Suprapubic skin (tissue), 4 donors: ENCODE measurements at places on chromosomes 6 and 20. TPM values are rescaled to one million over a fixed set of nuclear protein-coding genes. Genes with fewer than 3 reads are reported as not detected.

Gene VEGFA
- 147 TPM for total RNA-seq

Gene DIDO1
- 143 TPM for total RNA-seq

DNA sequence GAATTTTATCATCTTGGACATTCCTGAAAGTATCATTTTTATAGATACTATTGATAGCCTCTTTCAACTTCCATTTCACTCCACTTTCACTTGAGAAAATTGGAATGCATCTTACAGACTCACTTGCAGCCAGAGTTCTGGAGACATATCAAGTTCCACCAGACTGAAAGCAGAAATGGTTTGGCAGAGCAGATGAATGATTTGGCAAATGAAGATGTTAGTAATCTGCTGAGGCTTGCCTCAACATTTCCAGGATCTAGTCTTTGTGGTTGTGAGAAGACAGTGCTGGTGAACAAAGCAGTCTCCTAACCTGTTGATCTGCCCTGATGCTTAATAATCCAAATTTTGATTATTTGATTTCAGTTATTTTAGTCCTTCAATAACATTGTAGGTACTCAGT is 202.6 kb downstream of the TRDN start:
- no peak for DNase-seq

- DNase-seq = no peak
These were observed 25.2 kb downstream of the HLA-A start for GRCh38 chr6:29967379-29968010.

GRCh38 chr6:144993870-144994269 is 708.7 kb downstream of the UTRN start:
- DNase-seq = no peak

- DNase-seq = no peak
These were observed 49.7 kb upstream of the PHACTR1 start for GRCh38 chr6:12666886-12667285.

DNA sequence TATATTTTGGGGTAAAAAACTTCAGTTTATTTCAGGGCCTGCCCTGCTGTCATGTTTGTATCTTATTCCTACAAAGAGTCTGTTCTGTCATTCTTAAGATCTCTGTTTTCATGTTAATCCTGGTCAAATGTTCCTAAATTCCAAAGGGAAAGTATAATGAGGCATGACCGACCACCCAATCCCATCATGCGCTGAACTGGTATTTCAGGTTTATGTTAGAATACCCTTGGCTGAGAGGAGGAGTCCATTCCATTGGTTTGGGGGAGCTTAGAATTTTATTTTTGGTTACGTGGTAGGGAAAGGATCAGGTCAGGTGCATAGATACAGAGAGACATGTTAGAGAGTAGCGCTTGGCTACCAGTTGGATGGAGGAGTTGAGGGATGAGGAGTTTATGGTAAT is 25.7 kb downstream of the CFAP61 start:
- no peak for DNase-seq

GRCh38 chr6:114249522-114249921 is 93.3 kb downstream of the HS3ST5 start:
- no peak for DNase-seq

DNA sequence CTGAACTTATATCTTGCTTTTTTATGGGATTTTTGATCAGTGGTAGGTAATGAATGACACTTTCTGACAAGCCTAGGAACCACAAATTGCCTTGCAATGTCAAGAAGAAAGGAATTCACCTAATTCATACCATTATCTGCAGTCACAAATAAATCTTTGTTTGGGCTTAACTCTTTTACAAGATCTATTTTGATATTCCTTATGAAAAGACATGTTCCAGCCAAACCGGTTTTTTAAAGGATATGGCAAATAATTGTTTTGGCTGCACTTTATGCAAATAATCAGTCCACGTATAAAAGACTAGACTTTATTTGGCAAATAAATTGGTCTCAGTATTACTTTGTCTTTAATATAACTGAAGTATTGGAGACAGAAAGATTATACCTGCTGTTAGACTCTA is 771.7 kb upstream of the ADGRB3 start:
- no peak for DNase-seq
